NB4 (cell line): ENCODE measurements at places on chromosomes 3 and 15.

DNA sequence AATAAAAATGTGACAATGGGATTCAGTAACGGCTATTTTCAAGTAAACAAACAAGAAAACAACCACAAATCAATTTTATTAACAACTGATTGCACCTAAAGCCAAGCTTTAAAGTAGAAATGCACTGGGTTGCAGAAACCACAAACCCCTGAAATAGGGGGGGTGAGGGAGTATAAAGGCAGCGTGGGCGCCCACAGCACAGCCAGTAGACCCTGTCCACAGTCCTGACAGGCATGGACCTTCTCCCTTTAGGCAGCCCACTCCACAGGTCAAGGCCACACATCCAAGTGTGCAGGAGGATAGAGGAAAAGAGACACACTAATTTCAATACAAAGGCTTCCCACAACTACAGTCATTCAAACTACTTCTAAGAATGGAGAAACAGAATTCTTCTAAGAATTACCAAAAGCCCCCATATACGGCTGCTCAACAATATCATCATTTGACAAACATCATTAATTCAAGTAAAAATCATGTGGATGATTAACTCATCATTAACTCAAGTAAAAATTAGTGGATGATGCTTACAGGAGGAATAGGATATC, 48.7 kb downstream of the CHSY1 start:
- no peak for DNase-seq

DNA sequence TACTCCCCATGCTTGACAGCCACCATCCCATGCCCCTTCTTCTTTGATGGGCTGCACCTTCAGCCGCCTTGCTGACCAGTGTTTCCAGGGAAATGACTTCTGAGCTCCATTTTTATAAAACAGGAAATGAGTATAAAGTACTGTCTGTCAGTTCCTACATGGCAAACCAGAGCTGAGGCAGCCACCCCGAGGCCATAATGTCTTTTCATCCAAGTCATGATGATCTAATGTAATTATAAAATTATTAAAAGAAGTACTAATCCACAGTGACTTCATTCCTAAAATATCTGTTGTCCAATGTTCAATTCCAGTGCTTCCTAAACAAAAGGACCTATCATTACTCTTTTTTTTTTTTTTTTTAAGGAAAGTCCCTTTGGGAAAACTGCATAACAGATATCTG, 75.2 kb upstream of the HERC1 start:
- DNase-seq: no peak

DNA sequence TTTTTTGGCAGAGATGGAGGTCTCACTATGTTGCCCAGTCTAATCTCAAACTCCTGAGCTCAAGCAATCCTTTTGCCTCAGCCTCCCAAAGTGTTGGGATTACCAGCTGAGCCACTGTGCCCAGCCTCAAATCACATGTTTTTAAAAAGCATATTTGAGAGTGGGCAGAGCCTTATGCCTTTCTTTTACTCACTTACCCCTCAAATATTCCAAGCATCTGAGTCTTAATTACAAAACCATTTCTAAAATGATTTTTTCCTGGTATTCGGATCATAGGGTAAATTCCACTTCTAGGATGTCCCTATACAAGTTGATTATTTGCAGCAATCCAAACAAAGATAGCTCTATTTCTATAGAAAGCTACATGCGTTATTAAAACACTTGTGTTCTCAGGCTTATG, 106.1 kb downstream of the RFTN1 start:
- DNase-seq: no peak

DNA sequence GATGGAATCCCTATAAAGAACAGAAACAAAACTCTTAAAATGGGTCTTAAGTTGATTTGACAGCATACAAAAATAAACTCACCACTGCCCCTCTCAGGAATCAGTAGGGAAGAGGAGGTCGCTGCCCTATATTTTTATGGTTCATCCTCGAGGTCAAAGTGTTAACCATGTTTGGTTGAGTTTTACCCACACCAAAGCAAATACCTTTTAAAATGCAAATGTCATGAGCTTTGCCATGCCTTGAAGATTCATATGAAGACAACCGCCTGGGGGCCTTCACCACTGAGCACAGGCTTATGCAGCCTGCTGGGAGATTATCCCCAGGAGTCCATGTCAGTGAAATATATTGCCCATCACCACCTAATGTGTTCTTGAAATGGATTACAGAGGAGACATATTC, 66.1 kb downstream of the GLB1 start:
- peak; percentile 10 for DNase-seq
